ENCODE measurements at places on chromosomes 7 and 10. TPM values are rescaled to one million over a fixed set of nuclear protein-coding genes. Genes with fewer than 3 reads are reported as not detected.

DNA sequence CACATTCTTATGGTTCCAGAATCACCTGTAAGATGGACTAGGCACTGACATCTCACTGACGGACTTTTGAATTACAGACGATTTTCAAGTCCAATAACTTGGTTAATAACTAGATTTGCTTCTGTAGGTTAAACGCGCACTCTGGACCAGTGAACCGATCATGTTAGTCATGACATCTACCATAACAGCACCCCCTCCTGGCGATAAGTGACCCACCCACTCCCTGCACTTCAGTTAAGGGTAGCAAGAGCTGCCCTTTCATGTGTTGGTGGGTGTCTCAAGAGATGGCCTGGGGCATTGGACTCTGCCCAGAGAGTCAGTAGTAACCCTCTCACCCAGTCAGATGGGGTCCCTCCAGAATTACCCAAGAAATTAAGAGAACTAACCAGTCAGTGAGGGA, 12.9 kb downstream of the GRM8 start:
- H3K4me3 ChIP-seq, result no peak overlapping the region
- no peaks in the 10 kb centered on the region for H3K36me3 ChIP-seq
- no peak overlapping the region for H3K27ac ChIP-seq
- no peaks in the 10 kb centered on the region for H3K4me1 ChIP-seq
- H3K27me3 ChIP-seq, result no peaks in the 10 kb centered on the region

DNA sequence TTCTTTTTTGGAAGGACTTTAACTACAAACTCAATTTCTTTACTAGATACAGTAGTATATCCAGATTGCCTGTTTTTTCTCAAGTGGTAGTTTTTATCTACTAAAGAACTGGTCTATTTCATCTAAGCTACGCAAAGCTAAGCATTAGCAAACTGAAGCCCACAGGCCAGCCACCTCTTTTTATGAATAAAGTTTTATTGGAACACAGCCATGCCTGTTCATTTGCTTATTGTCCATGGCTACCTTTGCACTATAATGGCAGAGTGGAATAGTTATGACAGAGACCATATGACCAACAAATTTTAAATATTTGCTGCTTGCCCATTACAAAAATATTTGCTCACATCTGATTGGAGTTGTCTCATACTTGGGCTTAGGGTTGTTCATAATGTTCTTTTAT, 168.7 kb downstream of the CAMK1D start:
- H3K27me3 ChIP-seq, result no peaks in the 10 kb centered on the region
- DNase-seq, result no peak
- no peak overlapping the region for H3K4me3 ChIP-seq
- H3K36me3 ChIP-seq, result no peaks in the 10 kb centered on the region
- no peak overlapping the region for H3K27ac ChIP-seq
- H3K4me1 ChIP-seq, result peaks cover 10% of the 10 kb centered on the region

- no peak overlapping the region for H3K27ac ChIP-seq
- no peaks in the 10 kb centered on the region for H3K27me3 ChIP-seq
- DNase-seq, result no peak
- no peak overlapping the region for H3K4me3 ChIP-seq
Observed at GRCh38 chr7:141889321-141889720, 26.9 kb upstream of the OR9A4 start.

DNA sequence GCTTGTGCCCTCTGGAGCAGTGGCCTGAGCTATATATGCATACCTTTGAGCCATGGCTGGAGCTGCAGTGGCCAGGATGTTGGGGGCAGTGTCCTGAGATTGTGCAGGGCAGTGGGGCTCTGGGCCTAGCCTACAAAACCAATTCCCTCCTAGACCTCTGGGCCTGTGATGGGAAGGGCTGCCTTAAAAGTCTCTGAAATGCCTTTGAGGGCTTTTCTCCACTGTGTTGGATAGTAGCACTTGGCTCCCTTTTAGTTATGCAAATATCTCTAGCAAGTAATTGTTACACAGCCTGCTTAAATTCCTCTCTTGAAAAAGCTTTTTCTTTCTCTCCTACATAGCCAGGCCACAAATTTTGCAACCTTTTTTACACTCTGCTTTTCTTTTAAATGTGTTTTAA, 426.4 kb downstream of the ACTR3B start:
- no peaks in the 10 kb centered on the region for H3K36me3 ChIP-seq
- H3K4me3 ChIP-seq, result no peak overlapping the region
- DNase-seq, result no peak
- H3K4me1 ChIP-seq, result no peaks in the 10 kb centered on the region
- H3K27me3 ChIP-seq, result no peaks in the 10 kb centered on the region

Gene BAMBI
- total RNA-seq, result 165 TPM

Gene FBXL13
- 0.43 TPM for total RNA-seq

Gene EPO
- total RNA-seq, result 1.1 TPM

Gene HOXA7
- total RNA-seq, result 19.7 TPM

Gene SPDYE18
- total RNA-seq, result 0.66 TPM

Gene HOXA13
- total RNA-seq, result 0.68 TPM

Gene ELN
- not detected for total RNA-seq
